Left cardiac atrium (tissue), 4 donors: ENCODE measurements at places on chromosomes 12 and 14.

GRCh38 chr12:26564391-26564790 is 268.6 kb downstream of the ITPR2 start:
- DNase-seq: no peak

DNA sequence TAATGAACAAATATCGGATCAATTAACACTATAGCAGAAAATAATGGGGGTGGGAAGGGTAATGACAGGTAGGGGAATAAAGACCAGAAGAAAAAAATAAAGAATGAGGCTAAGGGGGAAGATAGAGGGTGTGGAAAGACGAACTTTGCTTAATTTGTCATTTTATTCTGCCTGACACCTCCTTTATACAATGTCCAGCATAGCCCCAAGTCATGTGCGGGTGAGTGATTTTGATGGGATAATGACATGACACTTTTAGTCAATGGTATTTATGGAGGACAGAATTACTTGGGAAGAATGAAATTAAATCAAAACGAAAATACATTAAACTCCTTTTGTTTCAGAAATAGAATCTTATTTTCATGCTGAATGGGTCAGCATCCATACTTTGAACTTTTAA is 20.5 kb upstream of the IFNG-AS1 start:
- DNase-seq: no peak

- no peak for DNase-seq
Observed at GRCh38 chr12:1740161-1740948, 49.5 kb downstream of the ADIPOR2 start.

GRCh38 chr12:111405859-111406473 is at the start of gene SH2B3:
Gene SH2B3 (plus strand): TSS chr12:111405923. CDS start chr12:111418146, 12,223 bp downstream.
- peak; percentile 84 for DNase-seq

DNA sequence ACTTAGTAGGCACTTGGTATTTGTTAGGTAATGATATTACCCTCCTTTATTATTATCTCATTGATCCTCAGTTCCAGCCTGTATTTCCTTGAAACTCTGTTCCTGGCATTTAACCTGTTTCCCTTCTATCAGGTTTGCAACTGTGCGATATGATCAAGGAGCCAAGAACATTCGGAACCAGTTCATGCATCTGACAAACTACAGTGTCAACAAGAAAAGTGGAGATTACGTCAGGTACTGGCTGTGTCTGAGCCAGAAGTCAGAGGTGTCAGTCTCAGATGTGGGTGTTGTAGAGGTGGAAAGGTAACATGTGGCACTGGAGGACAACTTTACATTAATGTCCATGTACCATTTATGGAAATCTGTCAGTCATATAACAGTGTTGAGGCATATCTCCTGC is 56.7 kb downstream of the TTLL5 start:
- no peak for DNase-seq

DNA sequence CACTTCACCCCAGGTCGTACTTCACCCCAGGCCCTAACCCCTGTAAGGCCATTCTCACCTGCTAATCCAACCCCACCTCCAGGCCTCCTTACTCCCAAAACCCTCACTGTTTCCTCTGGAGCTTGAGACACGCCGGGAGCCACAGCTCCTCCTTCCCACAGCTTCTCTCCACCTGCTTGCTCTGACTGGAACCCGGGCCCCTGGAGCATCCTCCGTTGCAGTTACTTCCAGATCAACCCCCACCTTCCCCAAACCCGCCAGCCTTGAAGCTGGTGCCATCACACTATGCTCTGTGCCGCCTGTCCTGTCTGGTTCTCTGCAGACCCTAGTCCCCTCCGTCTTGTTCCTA is 34.6 kb upstream of the PPP2R5C start:
- DNase-seq: no peak

DNA sequence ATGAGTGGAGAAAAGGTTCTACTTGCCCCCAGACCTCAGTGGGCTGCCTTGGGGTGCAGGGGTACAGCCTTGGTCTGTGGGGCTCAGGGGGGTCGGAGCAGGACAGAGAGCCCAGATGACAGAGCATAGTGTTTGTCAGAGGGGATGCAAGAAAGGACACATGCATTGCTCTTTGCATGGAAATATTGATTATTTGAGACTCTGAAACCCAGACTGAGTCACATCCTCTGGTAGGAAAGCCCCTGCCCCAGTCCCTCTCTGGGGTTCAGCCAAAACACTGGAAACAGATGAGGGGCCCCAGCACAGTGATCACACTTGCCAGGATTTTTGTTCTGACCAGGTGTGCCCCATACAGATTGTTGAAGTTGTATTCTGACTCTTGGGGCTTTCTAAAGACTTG is 1094.4 kb downstream of the BCL11B start:
- DNase-seq: no peak

DNA sequence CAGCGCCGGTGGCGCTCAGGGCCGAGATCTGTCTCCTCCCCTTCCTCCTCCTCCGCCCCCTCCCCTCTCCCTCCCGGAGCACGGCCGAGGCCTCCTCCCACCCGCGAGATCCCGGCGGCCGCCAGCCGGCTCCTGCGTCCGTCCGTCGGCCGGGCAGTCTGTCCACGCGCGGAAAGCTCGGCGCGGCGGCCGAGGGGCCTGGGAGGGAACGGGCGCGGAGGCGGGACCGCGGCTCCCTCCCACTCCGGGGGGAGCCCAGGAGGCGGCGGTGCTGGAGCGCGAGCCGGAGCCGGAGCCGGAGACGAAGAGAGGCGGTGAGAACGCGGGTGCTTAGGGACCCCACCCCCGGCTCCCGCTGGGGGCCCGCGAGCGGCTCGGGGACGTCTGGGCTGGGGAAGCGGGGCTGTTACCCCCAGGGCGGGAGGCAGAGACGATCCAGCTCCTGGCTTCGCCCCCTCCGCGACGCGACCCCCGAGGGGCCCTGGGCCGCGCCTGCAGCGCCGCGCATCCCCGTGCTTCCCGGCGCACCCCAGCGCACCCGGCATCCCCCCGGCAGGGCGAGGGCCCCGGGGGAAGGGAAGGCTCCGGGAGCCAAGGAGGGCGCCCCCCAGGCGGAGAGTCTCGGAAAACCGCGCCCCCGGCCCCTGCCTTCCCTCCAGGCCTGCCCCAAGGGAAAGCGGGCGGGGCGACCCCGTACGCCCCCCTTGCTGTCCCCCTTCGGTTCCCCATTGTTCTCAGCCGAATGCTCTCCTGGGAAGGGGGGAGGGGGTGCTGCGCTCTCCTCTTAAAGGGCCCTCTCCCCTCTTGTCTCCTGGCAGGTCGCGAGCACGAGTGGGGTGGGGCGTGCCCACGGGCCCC is at the start of gene DTX1:
DTX1 (plus strand) TSS at position 100 of the 858 bp plus-strand sequence. CDS start 1,463 bp downstream, outside the sequence.
- DNase-seq: no peak

- DNase-seq: no peak
Observed at GRCh38 chr14:93901813-93902212, 25.3 kb upstream of the FAM181A start.

DNA sequence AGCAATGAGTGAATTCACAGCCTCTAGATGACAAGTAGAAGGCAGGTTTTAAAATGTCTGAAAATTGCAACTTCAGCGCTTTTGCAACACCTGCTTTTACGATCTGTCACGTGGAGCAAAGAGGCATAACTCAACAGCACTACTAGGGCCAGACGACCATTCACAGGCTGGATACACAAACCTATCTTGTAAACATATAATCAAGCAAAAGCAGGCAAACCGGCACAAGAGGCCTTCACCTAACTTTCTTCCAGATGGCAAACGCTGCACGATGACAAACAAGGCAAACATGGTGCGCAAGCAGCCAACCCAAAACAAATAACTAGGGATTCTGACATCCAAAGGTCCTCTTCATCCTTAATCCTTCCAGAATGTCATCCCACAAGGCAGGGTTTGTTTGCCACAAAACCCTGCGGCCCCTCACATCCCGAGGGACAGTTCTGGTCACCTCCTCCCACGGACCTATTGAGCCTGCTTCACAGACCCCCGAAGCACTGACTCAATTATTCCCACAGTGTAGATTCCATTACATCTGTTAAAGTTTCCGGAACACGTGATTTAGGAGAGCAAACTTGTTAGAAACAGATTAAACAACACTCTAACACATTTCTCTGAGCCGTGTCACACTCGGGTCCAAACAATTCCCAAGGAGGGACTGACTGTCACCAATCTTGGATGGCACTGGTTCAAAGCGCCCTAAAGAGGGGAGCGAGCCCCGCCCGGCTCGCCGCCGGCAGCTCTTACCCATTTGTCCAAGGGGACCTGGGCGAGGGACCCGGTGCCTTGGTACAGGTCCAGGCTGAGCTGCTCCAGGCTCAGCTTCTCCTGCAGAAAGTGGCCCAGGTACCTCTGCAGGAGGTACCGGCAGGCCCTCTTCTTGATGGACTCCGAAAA is 823 bp downstream of the ATG2B start:
- peak; percentile 36 for DNase-seq

DNA sequence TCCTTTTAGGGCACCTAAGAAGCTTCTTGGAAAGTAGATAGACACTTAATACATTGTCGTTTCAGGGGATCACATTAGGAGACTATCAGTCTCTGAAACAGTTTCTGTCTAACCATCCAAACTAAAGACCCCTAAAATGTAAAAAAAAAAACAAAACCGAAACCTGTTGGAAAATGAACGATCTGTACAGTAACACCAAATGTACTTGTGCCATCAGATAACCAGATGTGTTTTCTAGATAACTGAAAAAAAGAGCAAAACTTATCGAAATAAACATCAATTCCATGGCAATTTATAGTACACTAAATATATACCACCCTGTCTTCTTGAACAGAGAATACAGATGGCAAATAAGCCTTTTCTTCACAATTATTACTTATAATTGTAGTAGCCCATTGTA is 2.1 kb downstream of the LDHB start:
- DNase-seq: no peak
